Pons (tissue), 1 donor: ENCODE measurements at places on chromosomes 1 and 21.

DNA sequence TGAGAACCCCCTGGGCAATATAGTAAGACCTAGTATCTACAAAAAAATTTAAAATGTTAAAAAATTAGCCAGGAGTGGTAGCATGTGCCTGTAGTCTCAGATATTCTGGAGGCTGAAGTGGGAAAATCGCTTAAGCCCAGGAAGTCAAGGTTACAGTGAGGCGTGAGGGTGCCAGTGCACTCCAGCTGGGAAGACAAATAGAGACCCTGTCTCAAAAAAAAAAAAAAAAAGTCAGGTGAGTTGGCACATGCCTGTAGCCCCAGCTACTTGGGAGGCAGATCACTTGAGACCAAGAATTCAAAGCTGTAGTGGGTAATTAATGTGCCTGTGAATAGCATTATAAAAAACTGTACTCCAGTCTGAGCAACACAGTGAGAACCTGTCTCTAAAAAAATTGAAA, 4.6 kb downstream of the BECN2 start:
- DNase-seq: no peak

DNA sequence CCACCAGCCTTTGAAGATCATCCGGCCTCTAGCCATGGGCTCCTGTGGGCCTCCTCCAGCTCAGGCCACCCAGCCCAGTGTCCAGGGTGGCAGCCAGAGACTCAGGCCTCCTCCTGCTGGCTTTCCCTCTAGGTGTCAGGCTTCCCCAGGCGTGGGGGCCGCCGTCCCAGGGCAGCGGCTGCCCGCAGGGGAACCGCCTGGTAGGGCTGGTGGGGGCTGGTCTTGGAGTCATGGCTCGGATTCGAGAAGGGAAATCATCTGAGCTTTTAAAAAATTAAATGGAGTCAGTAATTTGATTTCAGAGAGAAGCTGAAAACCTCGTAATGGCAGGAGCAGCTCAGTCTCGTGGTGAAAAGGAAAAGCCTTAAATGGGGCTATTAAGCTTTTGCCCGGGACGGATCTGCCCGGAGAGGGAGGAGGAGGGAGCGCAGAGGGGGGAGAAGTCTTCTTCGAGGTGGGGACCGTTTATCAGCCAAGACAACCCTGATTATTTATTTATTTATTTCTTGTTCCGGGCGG, 66.4 kb upstream of the TARDBP start:
- no peak for DNase-seq

GRCh38 chr1:2465371-2466269, 10.5 kb upstream of the PLCH2 start:
- no peak for DNase-seq

DNA sequence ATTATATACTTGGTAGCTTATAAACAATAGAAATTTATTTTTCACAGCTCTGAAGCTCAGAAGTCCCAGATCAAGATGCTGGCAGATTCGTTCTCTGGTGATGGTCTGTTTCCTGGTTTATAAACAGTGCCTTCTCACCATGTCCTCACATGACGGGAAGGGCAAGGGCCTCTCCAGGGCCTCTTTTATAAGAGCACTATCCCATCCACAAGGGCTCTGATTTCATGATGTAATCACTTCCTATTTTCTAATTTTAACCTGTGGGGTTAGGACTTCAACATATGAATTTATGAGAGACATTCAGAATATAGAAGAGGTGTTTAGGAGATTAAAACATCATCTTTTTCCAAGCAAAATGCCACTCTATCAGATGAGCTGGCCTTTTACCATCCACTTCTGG, 32.1 kb upstream of the PLPPR4 start:
- DNase-seq: no peak

DNA sequence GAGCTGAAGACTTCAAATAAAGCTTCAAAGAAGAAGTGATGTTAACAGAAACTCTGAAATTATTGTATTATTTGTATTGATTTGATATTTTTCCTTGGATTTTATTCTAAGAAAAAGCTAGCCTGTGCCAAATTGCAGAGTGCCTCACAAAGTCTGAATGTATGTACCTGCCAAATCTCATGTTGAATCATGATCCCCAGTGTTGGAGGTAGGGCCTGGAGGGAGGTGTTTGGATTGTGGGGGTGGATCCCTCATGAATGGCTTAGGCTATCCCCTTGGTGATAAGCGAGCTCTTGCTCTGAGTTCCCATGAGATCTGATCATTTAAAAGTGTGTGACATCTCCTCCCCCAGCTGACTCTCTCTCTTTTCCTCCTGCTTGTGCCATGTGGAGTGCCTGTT, 43.6 kb downstream of the ACKR1 start:
- no peak for DNase-seq

DNA sequence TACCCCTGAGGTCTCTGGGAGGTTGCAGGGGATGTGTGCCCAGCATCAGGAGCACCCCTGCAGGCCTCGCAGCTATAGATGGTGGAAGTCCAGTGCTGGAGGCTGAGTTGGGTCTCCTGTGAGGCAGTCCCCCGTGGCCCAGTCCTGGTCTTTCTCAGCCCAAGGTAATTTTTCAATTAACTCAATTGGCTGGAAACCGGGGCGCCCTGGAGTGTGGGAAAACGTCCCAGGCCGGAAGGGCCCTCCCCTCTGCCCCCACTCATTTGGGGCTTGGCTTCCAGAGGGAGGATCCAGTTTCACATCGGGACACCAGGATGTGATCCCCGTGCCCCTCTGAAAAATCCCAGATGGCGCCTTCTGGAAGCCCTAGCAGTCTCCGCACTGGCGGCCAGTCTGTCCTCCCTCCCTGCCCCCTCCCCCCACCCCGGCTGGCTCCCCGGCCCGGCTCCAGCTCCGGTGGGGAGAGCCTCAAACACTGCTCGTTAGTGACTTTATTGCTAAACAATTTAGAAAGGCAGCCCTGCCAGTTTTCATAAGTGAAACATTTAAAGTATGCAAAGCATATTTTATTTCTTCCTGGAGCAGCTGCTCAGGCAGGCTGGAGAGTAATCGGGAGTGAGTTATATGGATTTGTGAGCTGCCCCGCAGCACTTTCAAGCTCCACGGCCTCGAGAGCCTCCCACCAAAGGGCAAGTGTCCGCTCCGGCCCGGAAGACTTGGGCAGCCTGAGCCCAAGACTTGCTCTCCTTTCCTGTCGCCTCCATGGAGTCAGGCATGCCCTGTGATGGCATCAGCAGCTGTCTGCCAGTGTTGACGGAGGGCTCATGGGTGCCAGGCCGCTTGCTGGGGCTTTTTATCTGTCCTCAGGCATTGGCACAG, 208.2 kb upstream of the TMEM51 start:
- DNase-seq: peak; percentile 67

DNA sequence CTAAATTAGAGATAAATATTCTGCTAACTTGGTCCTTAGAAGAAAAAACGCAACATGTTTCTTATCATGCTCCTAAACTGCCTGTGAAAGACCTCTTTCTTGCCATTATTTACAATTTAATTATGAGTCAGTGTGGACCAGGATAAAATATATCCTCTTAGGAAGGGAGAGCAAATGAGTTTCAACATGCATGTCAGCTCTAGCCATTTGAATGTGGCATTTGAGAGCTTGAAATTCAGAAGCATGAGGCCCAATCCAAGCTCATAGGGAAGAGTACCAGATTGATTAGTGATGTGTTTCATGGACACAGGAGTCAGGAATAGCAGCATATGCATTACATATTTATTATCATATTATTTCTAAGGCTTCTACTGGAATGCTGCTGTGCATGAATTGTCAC, 39.3 kb downstream of the TBX15 start:
- DNase-seq: no peak

DNA sequence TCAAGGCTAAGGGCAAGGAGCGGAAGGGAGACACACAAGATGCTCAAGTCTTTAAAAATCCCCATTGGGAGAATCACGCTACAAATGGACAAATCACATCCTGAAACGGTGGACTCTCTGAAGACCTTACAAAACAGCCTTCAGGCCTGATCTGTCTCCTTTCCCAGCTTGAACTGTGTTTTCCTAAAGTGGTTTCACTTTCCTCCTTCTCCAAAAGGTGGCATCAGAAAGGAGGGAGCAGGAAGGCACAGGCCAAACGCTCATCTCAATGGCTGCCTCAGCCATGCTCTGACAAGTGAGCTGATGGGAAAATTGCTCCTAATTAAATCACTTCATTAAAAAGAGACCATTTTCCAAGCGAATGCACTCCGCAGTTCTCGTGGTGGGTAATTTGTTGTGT, 47.7 kb downstream of the UTP25 start:
- no peak for DNase-seq

GRCh38 chr1:47918257-47918867, 78.8 kb downstream of the TRABD2B start:
- no peak for DNase-seq

DNA sequence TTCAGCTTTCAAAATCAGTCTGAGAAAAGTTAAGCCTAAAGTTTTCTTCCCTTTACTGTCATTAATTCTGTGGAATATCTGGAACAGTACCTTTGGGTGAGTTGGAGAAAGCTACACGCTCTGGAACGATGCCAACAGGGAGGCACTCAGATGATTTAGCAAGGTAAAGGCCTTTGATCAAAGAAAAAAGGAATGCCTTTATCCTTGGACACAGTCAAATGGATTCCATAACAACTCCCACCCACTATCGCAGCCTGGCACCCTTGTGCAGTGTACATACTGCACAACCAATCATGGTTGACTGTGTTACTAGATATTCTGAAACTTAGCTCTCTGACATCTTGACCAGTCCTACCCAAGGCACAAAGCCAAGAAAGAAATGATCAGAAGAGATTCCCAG, 218.7 kb downstream of the PATJ start:
- DNase-seq: no peak

GRCh38 chr1:154856049-154856448, 14.0 kb downstream of the KCNN3 start:
- no peak for DNase-seq

- no peak for DNase-seq
Measured at GRCh38 chr1:159468321-159468720, 28.8 kb downstream of the OR10J1 start.

GRCh38 chr1:56081173-56081572, 498.2 kb downstream of the PLPP3 start:
- DNase-seq: no peak

DNA sequence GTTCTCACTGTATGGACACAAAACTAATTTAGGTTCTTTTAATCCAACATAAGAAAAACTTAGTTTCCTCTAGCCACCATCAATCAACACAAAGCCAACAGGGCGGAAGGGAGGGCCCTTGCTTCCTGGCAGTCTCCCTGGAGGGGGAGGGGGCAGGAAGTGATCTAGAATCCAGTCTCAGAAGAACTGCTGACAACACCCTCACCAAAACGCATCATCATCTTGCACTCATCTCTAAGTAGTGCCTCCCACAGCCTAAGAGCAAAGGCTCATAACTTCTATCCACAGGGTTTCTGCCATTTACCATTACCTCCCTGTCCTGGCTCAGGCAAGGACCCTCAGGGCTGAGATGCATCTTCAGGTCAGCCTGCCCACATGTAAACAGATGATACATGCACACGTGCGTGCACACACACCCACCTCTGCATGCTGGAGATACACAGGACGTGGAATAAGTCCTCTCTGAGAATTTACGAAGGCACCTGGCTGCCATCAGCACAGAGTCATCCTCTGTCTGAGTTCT, 20.5 kb downstream of the HIVEP3 start:
- no peak for DNase-seq

DNA sequence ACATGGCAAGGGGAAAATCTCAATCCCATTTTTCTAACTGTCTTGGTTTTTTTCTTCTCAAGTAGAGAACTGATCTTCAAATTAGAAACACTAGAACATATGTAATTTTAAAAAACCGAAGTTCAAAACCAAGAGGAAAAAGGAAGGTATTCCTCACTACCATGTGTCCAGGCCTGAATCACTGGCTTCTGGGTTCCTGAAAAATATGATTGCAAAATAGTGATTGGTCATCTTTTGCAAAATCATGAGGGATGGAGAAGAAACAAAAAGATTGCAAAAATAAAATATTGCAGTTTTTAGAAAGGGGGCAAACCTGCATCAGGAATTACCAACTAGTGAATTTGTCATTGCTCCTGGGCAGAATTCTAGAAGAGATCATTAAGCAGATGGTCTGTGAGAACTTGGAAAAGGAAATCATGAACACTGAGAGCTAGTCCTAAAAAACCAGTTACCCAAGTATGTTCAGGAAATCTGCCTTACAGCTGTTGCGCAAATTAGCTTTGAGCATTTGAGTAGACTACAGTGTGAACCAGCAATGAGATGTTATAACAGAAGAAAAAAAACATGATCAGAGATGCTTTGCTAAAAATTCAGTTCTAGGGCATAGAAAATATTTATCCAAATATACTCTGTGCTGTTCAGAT, 49.4 kb downstream of the SPATA46 start:
- DNase-seq: no peak

GRCh38 chr21:33943293-33943692, 27.7 kb upstream of the ATP5PO start:
- DNase-seq: no peak

GRCh38 chr1:24195874-24196273, 8.8 kb upstream of the IFNLR1 start:
- no peak for DNase-seq

GRCh38 chr1:245086389-245086969, 68.3 kb upstream of the KIF26B start:
- no peak for DNase-seq

DNA sequence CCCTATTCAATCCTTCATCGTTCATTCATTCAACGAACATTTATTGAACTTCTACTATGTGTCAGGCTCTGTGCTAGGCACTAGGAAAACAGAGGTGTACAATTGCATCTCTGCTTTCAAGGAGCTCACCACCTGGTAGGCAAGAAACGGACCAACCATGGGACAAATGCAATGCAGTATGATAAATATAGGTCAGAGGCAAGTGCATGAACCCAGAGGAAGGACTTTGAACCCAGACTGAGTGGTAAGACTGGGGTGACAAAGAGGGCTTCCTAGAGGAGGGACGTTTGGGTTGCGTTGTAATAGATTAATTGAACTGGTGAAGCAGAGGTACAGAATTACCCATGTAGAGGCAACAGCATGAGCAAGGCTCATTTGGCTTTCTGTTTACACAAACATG, 16.4 kb downstream of the CD2 start:
- no peak for DNase-seq

DNA sequence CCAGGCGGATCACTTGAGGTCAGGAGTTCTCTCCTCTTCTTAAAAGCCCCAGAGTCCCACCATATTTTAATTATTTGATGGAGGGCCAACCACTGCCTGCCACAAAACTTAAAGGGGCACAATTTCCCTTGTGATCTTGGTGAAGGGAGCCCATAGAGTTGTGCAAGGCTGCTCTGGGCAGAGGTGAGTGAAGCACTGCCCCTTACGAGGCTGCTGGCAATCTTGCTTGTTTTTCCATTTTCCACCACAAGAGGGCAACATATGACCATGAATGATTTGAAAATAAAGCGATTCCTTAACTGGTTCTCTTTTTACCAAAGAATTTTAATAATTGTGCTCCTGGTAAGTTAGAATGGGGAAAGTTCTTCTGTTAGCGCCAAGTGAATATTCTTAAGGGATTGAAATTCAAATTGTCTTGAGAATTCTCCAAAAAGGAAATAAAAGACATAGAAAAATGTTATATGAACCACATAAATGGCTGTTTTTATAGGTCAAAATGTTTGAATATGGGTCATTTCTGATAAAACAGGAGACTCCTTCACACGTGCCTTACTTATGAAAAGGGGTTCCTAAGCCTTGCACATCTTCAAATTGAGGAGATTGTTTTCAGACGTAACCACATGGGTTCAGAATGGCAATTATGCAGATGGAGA, 22.7 kb downstream of the PGM1 start:
- DNase-seq: peak; percentile 86
